ENCODE measurements at places on chromosomes 4 and X. TPM values are rescaled to one million over a fixed set of nuclear protein-coding genes. Genes with fewer than 3 reads are reported as not detected.

Gene MBNL3
- total RNA-seq, result 17.7 TPM

Gene USP17L21
- not detected for total RNA-seq

Gene STAP1
- not detected for total RNA-seq

Gene COL4A6
- 58.3 TPM for total RNA-seq

Gene RAB39B
- total RNA-seq, result 6.0 TPM

Gene NAP1L3
- 0.15 TPM for total RNA-seq

Gene PCSK1N
- total RNA-seq, result 6.3 TPM

Gene GAGE12F
- not detected for total RNA-seq

Gene ZNF711
- 1.8 TPM for total RNA-seq

Gene FAM47A
- not detected for total RNA-seq

Gene NDNF
- 0.42 TPM for total RNA-seq

Gene PAK3
- total RNA-seq, result 8.5 TPM

Gene SLC4A4
- not detected for total RNA-seq

Gene TMEM31
- total RNA-seq, result not detected

Gene MAGIX
- 0.84 TPM for total RNA-seq

Gene AGTR2
- not detected for total RNA-seq

Gene CSAG1
- total RNA-seq, result not detected

Gene GCNA
- 3.4 TPM for total RNA-seq

Gene CXorf49
- total RNA-seq, result not detected

Gene MAGEB16
- not detected for total RNA-seq

Gene XAGE2
- not detected for total RNA-seq
